Stimulated activated CD8-positive, alpha-beta memory T cell treated with anti-CD3 and anti-CD28 coated beads, Interleukin-15, amount 100 ng/mL, for 48 hours (primary cell): ENCODE measurements at places on chromosomes 2 and 18.

DNA sequence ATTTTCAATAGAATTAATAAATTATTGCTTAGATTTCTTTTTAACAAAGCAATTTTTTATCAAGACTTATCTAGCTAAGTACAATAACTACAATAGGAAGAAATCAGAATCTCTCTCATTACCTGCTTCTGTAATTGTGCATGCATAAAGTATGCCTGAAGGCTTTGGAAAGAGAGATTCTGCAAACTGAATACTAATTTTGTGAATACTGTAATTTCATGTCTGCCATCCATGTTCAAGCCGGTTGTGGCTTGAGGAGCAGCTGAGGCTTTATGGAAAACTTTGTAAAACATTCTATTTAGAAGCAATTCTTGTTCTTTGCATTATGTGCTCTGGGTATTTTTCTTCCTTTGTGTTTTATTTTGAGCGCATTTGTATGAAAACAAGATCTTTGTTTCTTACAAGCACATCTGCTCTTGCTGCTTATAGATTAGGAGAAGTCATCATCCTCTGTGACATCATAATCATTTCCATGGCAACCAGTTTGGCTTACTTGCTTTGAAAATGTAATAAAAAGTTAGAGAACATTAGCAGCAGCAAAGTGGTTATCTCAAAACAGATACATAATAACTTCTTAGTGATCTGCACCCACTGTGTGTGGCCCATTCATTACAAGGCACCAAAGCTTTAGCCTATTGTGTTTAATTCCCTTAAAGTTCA lies 16.0 kb upstream of the IKZF2 start:
- no peak for DNase-seq

- DNase-seq: peak; percentile 48
Observed at GRCh38 chr2:174835797-174836255, 71.6 kb upstream of the CHRNA1 start.

- DNase-seq: no peak
Observed at GRCh38 chr2:141805302-141805701, 325.5 kb downstream of the LRP1B start.

GRCh38 chr18:63240531-63241316 lies 78.8 kb downstream of the BCL2 start:
- DNase-seq: no peak

DNA sequence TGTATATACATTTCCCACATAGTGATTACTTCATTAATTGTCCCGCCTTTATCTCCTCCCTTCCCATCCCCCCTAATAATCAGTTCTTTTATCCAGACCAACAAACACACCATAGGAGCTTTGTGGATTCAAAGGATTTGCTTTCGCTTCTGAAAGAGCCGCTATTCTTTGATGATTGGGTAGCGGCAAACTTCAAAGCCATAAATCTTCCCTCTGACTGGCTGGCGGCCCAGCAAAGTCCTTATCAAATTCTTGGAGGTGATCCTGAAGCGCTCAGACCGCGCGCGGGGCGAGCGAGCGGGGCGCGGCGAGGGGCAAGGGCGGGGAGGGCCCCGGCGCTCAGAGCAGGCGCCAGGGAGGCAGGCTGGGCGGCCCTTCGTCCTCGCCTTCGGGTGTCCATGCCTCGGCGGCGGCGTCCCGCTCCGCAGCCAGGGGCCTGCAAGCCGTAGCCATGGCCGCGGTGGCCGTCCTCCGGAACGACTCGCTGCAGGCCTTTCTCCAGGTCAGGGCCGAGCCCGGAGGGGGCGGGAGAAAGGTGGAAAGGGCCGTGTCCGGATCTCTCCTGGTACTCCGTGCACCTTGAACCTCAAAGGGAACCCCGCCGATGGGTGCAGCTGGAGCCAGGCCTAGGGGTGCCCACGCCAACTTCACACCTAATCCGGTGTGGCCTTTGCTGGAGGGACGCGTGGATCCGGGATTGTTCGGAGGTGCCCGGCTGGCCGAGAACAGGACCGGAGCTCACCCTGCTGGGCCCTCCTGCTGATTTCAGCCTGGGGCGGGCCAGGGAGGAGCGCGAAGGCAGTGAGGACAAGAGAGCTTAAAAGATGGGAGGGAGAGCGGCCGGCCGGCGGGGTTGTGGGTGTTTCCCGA lies at the start of gene SP5:
Gene SP5 (plus strand): TSS at position 276 of the 870 bp plus-strand sequence. CDS start 176 bp downstream, at position 452.
- no peak for DNase-seq

DNA sequence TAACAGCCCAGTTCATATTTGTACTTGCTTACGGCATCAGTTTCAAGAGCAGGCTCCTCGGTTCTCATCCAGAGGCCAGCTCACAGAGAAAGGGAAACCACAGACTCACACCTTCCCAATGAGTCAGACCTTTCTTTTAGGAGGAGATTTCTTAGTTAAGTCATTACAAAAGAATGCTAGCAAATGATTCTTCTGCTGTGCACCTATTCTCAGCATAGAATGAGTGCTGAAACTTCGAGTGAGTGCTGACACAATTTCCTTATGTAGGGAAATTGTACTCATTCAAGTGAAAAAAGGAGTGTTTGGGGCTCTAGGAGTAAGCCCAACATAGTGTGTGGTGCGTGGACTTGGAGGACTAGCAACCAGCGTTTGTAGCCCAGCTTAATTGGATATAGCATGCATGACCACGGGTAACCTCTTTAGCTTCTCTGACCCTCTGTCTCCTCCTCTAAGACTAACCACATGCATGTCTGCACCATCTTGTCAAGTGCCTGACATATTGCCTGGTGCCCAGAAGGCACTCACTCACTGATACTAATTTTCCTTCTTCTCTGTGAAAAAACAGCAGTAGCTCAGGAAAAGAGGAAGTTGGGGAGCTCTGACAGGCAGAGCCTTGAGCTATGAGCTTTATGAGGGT lies 87.0 kb downstream of the ALPK2 start:
- peak; percentile 50 for DNase-seq

DNA sequence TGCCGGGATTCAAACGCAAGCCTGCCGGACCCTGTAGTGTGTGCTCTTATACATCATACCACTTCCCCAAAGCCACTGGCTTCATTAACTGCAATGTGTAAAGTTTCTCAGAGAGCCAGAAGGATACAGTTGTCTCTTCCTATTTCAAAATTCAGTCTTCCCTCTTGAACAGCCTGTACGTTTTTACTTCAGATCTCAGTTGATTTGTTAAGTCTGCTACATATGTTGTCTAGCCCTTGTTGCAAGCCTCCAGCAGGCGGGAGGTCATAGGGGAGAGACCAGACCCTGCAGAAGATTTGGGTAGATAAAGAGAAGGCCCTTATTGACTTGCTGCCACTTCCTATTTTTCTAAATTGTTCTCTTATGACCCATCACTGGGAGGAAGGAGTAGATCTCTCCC lies 56.2 kb downstream of the ARHGEF33 start:
- no peak for DNase-seq

DNA sequence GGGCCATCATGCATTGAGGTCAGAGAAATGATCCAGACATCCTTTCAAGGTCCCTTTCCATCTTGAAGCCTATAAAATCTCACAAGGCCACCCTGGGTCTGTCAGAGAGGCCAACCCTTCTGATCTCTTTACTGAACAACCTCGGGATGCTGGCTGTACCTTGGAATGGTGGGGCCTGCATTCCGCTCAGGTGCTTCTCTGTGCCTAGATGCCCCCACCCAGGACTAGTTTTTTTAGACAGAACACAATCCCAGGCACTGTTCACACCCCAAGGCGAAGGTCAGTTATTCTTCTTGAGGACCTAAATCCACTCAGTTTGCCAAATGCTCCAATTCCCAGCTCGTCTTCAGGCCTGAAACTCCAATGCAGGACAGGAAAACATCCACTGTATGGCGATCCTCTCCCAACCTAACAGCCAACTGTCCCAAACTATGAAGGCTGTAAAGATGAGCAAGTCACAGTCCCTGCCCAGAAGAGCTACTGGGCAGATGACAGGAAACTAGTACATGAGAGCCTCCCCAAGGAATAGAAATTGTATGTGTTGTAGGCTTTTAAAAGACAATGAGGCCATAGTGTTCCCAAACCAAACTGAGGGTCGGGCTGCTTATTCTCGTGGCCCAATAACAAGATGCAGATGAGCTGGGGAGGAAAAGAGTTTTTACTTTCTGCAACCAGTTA lies 154.4 kb upstream of the ACAA2 start:
- DNase-seq: no peak

DNA sequence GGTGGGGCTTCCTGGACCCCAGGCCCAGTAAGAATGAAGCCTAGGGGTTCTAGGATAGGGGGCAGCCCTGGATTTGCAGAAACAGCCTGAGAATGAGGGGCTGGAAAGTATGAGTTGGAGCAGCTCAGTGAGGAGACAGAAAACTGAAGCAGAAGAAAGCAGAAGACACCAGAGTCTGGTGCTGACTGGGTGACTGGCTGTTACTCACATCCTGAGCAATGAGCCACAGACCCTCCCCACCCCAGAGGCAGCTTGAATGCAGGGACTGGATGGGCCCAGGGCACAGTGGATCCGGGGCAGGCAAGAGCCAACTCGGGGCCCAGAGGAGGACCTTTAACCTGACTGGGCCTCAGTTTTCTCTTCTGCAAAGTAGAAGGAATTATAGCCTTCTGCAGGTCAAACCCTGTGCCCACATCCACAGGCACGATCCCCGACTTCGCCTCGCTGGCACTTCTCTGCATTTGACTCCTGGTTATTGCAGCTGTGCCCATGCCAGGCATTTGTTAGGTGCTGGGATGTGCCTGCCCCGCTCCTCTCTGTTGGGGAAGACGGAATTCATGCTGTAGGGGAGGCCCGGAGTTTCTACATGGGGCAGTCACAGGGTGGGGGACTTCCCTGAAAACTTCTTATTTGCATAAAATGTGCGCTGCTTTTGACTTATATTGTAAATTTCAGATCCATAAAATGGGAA lies 8.5 kb downstream of the STEAP3 start:
- no peak for DNase-seq

GRCh38 chr2:122737429-122738077 lies 982.1 kb downstream of the TSN start:
- no peak for DNase-seq

DNA sequence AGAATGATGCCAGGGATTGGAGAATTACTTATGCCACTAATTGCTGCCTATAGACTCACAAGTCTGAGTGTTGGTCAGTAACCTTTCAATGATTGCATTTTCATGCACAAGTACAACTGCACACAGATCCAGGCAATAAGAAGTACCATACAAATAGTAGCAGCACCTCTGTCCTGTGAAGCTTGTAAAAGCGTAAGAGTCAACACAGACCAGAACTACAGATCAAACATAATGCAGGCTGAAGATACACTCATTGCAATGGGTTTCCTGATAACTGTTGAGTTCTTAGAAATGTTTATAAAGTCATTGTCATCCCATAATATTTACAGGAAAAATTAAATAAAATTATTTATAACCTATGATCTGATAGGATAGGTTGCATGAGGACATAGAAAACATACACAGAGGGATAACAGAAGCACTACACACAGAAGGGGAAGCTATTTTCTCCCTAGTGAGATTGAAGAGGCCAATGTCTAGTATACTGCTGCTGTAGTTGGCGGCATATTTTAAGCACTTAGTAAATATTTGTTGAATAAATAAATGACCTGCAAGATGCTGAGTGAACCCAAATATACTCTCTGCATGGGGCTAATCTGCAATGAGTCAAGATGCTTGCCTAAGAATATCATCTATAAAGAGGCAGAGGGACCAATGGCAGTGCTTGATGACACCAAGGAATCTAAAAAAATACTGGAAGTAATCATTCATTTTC lies 5.7 kb upstream of the PIK3C3 start:
- DNase-seq: no peak

GRCh38 chr18:43719267-43719795 lies 442.0 kb upstream of the SYT4 start:
- DNase-seq: no peak

DNA sequence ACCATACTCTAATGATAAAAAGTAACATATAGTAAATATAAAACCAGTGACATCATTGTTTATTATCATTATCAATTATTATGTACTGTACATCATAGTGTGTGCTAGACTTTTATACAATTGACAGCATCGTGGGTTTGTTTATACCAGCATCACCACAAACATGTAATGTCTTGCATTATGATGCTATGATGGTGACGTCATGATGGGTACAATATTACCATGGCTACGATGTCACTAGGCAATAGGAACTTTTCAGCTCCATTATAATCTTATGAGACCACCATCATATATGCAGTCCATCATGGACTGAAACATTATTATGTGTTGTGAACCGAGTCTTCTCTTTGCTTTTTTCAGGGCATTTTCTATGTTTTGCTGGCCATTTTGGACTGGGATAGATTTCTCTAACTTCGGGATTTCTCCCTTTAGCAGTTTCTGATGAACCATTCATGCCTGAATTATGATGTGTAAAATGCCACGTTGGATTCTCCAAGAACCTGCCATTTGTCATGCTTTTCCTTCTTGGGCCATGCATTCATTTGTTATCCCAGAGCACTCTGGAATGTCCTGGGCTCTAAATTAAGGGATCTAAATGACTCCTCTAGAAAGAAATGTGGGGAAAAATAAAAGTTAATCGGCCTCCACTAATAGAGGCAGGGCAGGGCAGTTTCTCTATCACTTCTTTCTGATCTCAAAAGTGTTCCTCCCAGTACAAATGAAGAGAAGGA lies 325.6 kb upstream of the TNP1 start:
- DNase-seq: no peak

GRCh38 chr2:142533177-142533576 lies 344.3 kb upstream of the KYNU start:
- no peak for DNase-seq

- no peak for DNase-seq
Observed at GRCh38 chr2:29213888-29214291, 98.7 kb downstream of the CLIP4 start.

DNA sequence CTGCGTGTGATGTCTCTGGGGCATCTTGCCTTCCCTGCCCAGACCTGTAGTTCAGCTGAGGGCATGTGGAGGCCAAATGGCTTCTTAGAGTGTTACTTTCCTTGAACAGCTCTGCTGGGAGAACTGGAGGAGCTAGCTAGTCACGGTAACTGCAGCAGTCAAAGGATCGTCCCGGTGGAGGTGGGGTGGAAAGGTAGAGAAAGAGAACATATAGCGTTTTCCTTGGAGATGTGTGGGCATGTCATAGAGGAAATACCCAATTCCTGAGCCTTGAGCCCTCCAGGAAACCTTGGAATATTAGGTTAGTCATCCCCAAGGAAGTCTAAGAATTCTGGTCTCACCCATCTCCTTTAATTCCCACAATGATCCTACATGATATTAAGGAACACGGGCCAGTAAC lies 33.5 kb upstream of the IL37 start:
- DNase-seq: no peak

DNA sequence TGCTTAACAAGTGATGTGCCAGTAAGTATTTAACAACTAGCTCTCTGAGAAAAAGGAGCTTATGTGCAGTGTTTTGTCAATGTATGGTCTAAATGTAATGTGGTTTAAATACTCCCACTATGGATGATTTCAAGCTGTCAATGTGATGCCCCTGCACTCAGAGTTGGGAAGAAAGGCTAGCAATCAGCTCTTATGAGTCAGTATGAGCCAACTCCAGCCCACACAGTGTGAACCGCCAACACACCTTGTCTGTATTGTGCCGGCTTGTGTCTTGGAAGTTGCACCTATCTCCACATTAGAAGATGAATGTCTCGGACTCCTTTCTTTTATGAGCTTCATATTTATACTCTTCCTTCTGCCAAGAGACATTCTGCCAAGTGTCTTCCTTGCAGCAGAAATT lies 703.8 kb upstream of the RAB6C start:
- no peak for DNase-seq

- peak; percentile 6 for DNase-seq
Observed at GRCh38 chr2:174485788-174486562, 854 bp downstream of the GPR155 start.

- DNase-seq: no peak
Observed at GRCh38 chr18:12397254-12397653, 10.5 kb upstream of the PRELID3A start.

- no peak for DNase-seq
Observed at GRCh38 chr2:222568865-222569264, 87.0 kb downstream of the FARSB start.
